ENCODE measurements at places on chromosomes 3 and 15. TPM values are rescaled to one million over a fixed set of nuclear protein-coding genes. Genes with fewer than 3 reads are reported as not detected.

GRCh38 chr3:87227104-87227834 is at the start of gene CHMP2B:
Gene CHMP2B, plus strand, starts transcription at chr3:87227309. Its CDS starts 214 bp downstream, at chr3:87227523.
- peak; percentile 88 for DNase-seq

CKMT1B gene
- polyA plus RNA-seq, result 1.8 TPM

- DNase-seq, result peak; percentile 30
These were observed 92.7 kb downstream of the LRRC28 start for GRCh38 chr15:99343881-99344551.

- DNase-seq, result peak; percentile 82
These were observed 185.6 kb downstream of the FAM43A start for GRCh38 chr3:194871143-194871863.

FEZF2 gene
- not detected for polyA plus RNA-seq

- DNase-seq, result no peak
These were observed 89.9 kb upstream of the TSPAN3 start for GRCh38 chr15:77160562-77161478.

DNA sequence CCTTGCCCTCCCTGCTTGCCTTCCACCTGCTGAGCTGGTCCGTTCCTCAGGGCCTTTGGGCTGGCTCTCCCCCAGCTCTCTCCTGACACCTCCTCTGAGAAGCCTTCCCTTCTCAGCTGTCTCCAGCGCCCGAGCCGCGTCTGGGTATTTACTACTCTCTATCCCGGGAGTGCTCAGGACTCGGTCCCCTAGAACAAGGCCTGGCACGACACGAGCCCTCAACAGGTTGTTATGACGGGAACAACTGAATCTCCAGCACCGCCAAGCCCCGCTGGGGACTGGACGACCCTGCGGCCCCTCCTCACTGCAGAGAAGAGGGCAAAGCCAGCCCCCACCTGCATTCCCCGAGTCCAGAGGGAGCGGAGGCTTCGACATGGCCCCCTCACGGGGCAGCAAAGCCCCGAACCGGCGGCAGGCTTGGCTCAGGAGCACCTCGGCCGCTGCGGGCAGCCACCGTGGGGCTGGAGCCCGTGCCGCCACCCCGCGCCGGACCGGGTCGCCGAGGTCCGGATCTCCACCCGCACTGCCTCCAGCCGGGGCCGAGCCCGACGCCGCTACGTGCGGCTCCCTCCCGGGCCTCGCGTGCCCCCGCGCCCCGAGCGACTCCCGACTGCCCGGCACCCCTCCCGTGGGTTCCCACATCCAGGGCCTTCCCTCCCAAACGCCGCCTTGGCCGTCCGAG is 792 bp downstream of the TPRA1 start:
- no peak for DNase-seq

TAGLN3 gene
- polyA plus RNA-seq, result 24.2 TPM

PIGZ gene
- 4.1 TPM for polyA plus RNA-seq

GP9 gene
- not detected for polyA plus RNA-seq

- DNase-seq, result no peak
These were observed 216.2 kb upstream of the THBS1 start for GRCh38 chr15:39364721-39365120.

- no peak for DNase-seq
These were observed 91.2 kb upstream of the NAALADL2 start for GRCh38 chr3:174767853-174768382.

- DNase-seq, result no peak
These were observed 41.1 kb upstream of the MYZAP start for GRCh38 chr15:57550640-57551039.

RHOV gene
- polyA plus RNA-seq, result 0.49 TPM

- no peak for DNase-seq
These were observed 26.8 kb upstream of the RPL29 start for GRCh38 chr3:52022323-52023100.

HEXA gene
- 251 TPM for polyA plus RNA-seq

ZMYND10 gene
- 0.83 TPM for polyA plus RNA-seq

GRCh38 chr3:71692139-71692538 is 33.1 kb downstream of the EIF4E3 start:
- no peak for DNase-seq

DNA sequence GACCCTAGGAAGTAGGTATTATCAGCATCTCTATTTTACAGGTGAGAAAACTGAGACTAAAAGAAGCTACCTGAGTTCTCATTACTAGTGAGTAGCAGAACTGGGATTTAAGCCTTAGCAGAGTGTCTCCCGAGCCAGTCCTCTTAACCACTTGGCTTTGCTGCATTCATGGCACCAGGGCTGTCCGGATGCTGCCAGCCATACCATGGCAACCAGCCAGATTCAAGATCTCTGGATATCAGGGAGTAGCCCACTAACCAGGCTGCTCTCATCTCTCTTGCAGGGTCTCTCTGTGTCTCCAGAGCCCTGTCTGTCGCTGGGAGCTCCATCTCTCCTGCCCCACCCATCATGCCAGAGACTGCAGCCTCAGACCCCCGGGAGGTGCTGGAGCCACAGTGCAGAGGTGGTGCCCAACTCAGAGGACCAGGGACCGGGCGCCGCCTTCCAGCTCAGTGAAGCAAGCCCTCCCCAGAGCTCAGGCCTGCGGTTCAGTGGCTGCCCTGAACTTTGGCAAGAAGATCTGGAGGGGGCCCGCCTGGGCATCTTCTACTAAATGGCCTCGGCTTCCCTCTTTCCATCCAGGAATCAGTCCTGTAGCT is 1.7 kb downstream of the MESP2 start:
- DNase-seq, result peak; percentile 67

DNA sequence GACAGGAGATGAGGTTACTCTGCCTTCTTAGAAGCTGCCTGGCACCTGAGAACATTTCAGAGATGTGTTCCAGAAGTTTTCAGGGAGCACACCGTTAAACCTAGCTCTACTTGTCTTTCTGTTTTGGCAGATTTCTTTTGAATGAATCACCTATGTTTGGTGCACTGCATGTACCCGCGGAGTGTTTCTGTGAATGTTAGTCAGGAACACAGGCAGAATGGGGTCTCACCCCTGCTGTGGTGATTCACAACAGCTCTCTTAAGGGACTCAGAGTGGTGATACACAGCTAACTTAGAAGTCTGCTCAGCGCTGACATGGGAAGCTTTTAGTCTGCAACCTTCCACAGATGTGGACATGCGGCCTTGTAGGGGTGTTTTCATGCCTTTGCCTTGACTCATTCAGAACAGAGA is 24.0 kb downstream of the TSEN2 start:
- no peak for DNase-seq

EPHA6 gene
- polyA plus RNA-seq, result not detected

TMCO5A gene
- polyA plus RNA-seq, result not detected

DNA sequence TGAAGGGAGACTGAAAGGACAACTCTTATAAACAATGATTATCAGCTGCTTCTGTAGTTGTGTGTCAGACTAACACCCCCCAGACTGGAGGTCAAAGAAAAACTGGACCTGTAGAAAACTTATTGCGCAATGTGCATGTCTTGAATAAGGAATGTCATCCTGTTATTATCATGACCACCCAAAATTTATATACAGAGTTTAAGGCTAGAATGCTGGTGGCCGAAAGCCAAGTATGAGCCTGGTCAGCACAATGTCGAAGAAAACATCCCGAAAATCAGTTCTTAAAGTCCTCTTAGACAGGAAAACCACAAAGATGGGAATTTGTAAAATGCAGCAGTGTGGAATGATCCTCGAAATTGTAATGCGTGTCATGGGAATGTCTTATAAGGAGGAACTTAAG is 29.3 kb downstream of the RFTN1 start:
- no peak for DNase-seq

DNA sequence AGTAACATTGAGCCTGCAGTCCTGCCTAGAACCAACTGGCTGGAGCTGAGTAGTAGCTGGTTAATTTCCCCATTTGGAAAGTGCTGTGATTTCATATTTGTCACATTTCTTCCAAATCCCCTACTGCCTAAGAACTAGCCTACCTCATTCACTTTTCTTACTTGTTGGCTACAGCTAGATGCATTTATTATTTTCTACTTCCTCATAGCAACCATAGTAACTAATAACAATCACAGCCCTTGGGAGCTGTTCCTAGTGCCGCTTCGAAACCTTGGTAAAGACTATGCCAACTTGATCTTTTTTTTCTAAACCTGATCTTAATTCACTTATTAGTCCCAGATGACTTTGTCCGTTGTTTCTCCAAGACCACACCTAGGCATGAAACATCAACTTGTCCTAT is 240.3 kb downstream of the FGF12 start:
- DNase-seq, result no peak

GRCh38 chr3:161035711-161036110 is 69.4 kb downstream of the B3GALNT1 start:
- no peak for DNase-seq

- no peak for DNase-seq
These were observed 48.0 kb upstream of the C15orf39 start for GRCh38 chr15:75153565-75154276.

RBP2 gene
- not detected for polyA plus RNA-seq

POC1A gene
- 9.6 TPM for polyA plus RNA-seq

CPLX3 gene
- polyA plus RNA-seq, result not detected

- no peak for DNase-seq
These were observed 60.9 kb upstream of the ZNF280D start for GRCh38 chr15:56794165-56794552.

SNTN gene
- polyA plus RNA-seq, result not detected

DNA sequence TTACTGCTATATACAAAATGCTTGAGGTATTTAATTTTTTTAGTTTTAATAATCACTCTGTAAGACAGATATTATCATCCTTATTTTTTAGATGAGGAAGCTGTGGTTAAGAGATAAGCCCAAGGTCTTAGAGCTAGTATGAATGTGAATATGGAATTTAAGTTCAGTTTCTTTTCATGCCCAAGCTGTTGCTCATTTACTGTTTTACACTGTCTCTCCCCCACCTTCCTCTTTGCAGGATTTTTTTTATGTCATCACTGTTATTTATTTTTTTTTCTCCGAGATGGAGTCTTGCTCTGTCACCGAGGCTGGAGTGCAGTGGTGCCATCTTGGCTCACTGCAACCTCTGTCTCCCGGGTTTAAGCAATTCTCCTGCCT is 22.5 kb downstream of the MAP2K5 start:
- no peak for DNase-seq

- peak; percentile 97 for DNase-seq
These were observed at the start of gene CCDC71 for GRCh38 chr3:49165771-49166751. Gene CCDC71, minus strand, starts transcription at chr3:49166331. Its CDS starts 2,123 bp downstream, at chr3:49164208.

DNA sequence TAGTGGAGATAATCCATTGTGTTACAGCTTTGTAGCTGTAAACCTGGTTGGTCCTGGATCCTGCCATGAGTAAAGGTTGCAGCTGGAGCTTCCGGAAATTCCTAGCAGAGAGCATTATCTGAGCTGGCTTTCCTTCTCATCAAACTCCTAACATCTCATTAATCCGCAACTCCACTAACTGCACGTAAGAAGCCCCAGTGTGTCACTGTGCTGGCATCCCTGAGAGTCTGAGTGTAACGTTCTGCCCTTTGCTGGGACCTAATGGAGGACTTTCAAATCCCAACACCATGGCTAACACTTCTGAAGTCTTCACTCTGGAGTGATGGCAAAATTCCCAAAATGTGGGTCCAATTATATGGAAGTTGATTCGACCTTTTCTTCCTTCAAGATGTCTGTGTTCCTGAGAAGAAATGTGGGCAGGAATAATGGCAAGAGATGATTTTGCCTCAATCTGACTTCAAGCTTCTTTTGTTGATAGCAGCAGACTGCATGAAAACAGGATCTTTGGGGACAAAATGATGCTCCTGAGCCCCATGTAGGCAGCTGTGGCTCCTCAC is 9.6 kb upstream of the TRPM1 start:
- DNase-seq, result no peak

- no peak for DNase-seq
These were observed 1077.0 kb downstream of the ROBO1 start for GRCh38 chr3:78690766-78691165.

DNA sequence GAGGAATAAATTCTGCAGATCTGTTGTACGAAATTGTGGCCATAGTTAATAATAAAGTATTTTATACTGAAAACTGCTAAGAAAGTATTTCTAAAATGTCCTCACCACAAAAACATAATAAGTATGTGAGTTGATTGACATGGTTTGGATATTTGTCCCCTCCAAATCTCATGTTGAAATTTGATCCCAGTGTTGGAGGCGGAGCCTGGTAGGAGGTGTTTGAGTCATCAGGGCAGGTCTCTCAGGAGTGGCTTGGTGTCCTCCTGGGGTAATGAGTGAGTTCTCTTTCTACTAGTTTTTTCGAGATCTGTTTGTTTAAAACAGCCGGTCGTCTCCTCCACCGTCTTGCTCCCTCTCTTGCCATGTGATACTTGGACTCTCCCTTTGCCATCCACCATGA is 424.1 kb upstream of the KCNMB2 start:
- DNase-seq, result no peak

DNA sequence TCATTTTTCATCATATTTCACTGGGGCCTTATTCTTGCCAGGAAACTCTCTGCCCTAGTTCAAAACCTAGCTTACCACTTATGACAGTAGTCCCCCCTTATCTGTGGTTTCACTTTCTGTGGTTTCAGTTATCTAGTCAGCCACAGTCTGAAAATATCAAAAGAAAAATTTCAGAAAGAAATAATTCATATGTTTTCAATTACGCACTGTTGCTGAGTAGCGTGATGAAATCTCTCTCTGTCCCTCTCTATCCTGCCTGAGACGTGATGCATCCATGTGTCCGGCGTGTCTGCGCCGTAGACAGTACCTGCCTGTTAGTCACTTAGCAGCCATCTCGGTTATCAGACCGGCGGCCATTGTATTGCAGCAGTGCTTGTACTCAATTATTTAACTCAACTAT is 369.9 kb upstream of the MCTP2 start:
- peak; percentile 54 for DNase-seq

TLR9 gene
- polyA plus RNA-seq, result not detected

CPEB1 gene
- polyA plus RNA-seq, result 2.6 TPM

GRCh38 chr3:57983734-57984518 is 24.3 kb upstream of the FLNB start:
- no peak for DNase-seq

DNA sequence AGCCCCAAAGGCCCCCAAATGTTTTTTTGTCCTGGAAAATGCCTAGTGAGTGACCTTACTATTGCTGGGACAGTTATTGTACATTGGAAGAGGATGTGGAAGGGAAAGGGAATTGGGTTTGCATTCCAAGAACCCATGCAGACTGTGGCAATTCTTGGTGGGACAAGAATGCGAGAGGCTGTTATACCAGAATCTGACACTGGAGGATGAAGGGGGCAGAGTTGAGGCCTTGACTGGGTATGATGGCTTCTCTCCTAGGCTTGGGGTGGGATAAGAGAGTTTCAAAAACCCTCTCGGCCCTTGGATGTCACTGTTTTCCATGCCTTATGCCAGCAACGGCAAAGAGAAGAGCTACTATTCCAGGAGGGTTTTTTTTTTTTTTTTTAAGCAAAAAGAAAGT is 25.3 kb downstream of the IL16 start:
- no peak for DNase-seq

DNA sequence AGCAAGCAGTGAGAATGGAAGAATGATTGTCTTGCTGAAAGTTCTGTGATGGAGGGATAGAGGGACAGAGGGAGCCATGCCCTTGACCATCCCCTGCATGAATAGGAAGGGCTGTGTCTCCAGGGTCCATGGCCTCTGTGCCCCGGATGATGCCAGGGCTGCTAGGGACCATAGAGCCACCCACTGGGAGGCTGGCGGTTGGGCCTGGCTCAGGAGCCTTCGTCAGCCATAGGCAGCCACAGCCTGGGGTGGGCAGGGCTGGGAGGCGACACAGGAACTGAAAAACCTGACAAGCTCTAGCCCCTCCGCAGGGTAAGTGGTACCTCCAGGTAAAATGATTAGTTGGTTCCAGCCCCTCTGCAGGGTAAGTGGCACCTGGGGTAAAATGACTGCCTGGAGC is 19.1 kb upstream of the LAMP3 start:
- DNase-seq, result no peak

PLCD1 gene
- polyA plus RNA-seq, result 20.2 TPM

CYP19A1 gene
- polyA plus RNA-seq, result 0.03 TPM

- DNase-seq, result no peak
These were observed 252.3 kb downstream of the OCA2 start for GRCh38 chr15:27846722-27847395.

NR1I2 gene
- not detected for polyA plus RNA-seq

MST1R gene
- 0.23 TPM for polyA plus RNA-seq

All from SK-N-SH (cell line).